ENCODE measurements at places on chromosomes 16 and 17.

DNA sequence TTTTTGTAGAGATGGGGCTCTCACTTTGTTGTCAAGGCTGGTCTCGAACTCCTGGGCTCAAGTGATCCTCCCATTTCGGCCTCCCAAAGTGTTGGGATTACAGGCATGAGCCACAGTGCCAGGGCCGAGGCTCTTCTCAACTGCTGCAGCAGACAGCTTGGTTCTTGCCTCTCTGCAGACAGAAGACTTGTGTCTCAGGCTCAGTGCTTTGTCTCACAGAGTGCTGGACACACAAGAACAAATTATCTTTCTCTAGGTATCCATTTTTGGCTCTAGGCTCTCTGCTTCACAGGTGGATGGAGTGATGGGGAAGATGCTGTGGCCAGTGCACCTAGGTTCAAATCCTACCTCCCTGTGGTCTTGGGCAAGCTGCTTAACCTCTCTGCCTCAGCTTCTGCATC lies 80.8 kb upstream of the RNU2-1 start:
- DNase-seq: no peak

- DNase-seq: peak; percentile 4
These were observed 147.9 kb upstream of the MON1B start for GRCh38 chr16:77043076-77043475.

DNA sequence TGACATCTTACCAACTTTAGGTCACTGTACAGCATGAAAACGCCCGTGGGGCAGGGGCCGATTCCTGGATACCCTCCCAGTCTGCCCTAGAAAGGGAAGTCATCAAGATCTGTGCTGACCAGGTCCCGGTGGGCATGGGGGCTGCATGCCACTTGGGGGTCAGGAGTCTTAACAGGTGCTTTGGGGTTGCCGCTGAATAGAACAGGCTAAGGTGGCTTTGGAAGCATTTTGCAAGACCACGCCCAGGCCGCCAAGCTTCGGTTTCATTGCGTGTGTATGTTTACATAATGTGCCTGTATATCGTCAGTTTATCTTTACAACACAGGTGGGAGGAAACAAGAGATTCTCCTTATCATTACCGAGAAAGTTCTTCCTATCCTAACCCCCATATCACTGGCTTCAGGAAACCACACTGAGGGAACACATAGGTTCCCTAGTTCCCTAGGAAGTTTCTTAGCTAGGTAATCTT lies 13.3 kb upstream of the USP36 start:
- DNase-seq: no peak

GRCh38 chr16:69408475-69408874 lies 15.9 kb upstream of the CYB5B start:
- DNase-seq: no peak

- DNase-seq: no peak
These were observed 115.5 kb upstream of the SMURF2 start for GRCh38 chr17:64777415-64778239.

- DNase-seq: no peak
These were observed 8.4 kb downstream of the CBX4 start for GRCh38 chr17:79830763-79831264.

- DNase-seq: no peak
These were observed 10.6 kb upstream of the SRCIN1 start for GRCh38 chr17:38616361-38616760.

GRCh38 chr16:86913886-86914285 lies 335.5 kb downstream of the FOXL1 start:
- no peak for DNase-seq

- DNase-seq: no peak
These were observed 149.5 kb upstream of the MON1B start for GRCh38 chr16:77041468-77041867.

DNA sequence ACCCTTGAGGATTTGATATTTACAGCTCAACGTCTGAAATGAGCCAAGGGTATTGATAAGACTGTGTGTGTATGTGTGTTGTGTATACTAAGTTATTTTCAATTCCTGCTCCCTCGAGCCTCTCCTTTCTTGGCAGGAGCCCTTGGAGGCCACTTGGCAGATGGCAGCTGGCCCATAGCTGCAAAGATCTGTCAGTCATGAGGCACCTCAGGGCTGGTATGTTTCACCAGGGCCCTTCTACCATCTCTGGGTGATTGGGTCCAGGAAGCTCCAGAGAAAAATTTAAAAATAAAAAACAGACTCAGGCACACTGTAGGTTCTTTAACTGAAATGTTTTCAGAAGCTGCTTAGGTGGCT lies 355.7 kb downstream of the HAPSTR1 start:
- DNase-seq: no peak

GRCh38 chr17:27751622-27752490 lies 48.5 kb downstream of the NOS2 start:
- no peak for DNase-seq

- peak; percentile 56 for DNase-seq
These were observed 188.1 kb upstream of the ZNF469 start for GRCh38 chr16:88194397-88195268.

DNA sequence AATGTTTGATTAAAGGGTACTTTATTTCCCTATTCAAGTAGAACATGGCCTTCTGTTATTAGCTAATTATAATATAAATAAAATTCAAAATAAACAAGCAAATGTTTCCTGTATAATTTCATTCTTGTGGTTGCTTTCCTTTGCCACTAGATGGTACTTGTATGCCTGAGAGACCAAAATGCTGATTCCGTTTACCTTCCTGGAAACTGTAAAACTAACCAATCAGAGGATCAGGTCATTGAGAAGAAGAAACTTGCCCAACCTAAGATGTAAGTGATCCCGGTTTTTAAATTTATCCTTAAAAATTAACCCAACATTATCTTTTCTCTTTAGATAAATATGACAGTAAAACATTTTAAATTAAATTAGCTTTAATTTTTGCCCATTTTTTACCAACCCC lies 8.1 kb upstream of the ABCA5 start:
- peak; percentile 56 for DNase-seq

DNA sequence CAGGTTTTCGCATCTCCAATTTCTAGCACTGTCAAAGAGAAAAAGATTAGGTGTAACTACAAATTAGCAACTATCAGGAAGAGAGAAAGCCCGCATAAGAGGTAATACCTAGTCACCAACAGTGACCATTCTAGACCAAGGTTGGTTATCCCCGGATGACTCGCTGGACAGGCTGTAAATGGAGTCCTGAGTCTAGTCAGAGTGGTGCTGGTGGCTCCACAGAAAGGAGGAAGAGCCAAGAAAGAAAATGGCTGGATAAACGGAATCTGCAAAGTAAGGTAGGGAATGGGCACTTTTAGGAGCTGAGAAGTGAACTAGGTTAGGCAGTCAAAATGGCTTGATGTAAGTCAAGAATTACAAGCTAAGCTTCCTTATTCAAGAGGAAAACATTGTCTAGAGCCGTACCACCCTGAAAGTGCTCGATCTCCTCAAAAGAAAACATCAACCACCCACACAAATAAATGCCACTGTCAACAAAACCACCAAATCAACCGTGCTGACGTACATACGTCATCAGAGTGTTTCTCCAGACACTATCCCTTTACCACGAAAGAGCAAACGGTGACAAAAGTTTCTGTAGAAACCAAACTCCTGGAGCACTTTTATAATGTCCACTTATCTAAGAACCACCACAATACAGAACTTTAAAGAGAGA lies 2.2 kb downstream of the GSPT1 start:
- no peak for DNase-seq

DNA sequence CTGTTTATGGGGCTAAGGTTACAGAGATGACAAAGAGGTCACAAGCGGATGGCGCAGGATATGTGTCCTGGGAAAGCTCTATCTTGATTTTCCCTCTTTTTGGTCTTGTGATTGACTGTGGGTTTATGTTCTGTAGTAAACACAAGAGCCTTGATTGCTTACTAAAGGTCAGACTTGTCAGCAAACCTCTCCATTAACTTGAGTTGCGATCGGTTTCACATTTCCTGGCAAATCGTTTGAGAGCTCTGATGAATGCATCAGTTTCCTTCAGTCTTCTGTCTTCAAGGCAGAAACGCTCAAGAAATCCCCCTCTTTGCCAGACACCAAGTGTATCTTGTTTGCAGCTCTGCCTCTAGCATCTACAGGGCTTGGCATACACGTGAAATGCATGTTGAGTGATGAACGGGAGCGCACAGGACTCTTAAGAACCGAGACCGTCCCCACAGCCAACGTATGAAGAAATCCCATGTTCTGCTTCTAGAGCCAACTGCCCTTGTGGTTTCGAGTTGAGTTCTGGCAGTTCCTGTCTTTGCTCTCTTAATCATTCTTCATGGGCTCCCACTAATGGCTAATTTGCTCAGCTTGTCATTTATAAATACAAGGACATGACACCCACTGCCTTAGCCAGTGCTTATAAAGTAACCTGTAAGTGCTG lies 143.3 kb downstream of the PITPNC1 start:
- DNase-seq: no peak

- DNase-seq: no peak
These were observed 1.9 kb downstream of the PRR15L start for GRCh38 chr17:47955497-47956461.

DNA sequence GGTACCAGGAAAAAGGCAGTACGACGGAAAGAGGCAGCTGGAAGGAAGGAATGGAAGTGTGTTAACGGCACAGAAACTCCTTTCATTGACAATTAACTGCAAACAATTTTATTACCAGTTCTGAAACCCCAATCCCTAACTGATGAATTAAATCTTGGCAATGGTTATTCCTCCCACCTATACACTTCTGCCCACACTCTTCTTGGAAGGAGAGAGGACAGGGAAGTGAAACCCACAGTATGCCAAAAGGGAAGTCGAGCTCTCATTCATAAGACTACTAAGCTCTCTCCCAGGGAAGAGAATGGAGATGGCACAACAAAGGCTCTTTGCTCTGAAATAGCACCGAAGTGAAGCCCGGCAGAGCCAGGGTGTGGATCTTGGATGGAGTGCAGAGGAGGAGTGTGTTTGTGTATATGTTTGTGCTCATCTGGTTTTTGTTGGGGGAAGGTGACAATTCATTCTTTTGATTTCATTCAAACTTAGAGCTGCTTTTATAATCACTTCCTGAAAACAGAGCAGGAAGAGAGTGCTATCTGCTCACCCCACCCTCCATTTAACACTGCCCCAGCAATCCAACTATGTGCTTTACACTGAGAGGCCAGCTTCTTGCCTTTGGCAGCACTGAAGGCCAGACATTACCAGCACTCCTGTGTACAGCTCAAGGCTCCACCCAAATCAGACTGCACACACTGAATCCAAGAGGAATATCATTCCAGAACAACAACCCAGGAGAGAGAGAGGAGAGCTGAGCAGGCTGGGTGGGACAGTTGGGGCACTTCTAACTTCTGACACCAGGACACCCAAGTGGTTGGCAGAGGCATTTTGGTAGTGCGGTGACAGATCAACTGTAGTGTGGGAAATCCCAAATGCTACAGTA lies 68.7 kb downstream of the HIC1 start:
- DNase-seq: peak; percentile 43

GRCh38 chr17:4004517-4005295 lies 40.5 kb upstream of the ATP2A3 start:
- DNase-seq: peak; percentile 37

- peak; percentile 82 for DNase-seq
These were observed 264.3 kb downstream of the CPPED1 start for GRCh38 chr16:12539185-12539929.

DNA sequence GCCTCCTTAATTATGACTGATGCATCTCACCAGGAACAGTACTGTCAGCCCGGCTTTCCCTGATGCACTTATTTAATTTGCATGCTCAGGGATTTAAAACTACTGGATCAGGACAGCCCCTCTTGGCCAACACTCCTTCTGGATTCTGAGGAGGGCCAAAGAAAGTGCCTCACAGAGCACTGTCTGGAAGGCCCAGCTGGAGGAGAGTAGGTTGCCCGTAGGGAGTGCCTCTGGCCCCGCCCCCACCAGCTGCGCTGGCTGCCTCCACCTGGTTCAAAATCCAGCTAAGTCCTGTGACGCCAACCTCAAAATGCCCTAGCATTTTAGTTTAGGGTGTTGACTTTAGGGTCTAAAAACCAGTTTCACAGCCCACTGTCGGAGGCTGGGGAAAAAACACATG lies 49.4 kb upstream of the SREBF1 start:
- no peak for DNase-seq

GRCh38 chr17:34562387-34562786 lies 17.0 kb upstream of the TMEM132E start:
- no peak for DNase-seq

- DNase-seq: no peak
These were observed 40.2 kb downstream of the MAF start for GRCh38 chr16:79560318-79560717.

DNA sequence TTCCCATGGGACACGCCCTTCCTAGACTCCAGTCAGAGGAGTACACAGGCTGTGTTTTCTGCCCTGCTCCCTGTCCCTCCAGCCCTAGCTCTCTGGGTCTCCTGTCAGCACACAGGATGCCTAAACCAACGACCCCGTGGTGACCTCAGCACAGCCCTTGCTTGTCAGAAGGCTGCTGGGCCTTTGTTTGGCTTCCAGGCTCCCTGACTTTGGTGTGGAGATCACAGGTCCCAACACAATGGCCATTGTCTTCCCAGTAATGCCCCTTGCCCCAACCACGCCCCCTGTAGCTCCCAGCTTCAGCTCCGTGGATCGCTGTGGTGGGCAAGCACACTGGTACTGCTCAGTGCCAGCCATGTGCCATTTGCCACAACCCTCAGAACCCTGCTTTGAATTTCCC lies 15.0 kb downstream of the HNF1B start:
- DNase-seq: no peak

DNA sequence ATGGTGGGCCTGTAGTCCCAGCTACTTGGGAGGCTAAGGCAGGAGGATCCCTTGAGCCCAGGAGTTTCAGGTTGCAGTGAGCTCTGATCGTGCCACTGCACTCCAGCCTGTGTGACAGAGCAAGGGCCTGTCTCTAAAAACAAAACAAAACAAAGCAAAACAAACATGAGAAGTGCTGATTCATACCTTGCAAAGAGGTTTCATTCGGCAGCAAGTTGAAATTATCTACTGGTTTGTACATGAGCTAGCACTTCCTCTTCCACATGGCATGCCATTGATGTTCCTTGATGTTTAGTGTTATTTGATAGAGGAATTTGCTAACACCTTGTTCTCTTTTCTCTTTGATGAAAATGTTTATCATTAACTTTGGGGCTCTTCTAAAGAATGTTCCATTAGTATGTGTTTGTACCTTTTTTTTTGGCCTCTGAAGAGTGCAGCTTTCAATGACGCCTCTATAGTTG lies 50.6 kb downstream of the SPECC1 start:
- no peak for DNase-seq

DNA sequence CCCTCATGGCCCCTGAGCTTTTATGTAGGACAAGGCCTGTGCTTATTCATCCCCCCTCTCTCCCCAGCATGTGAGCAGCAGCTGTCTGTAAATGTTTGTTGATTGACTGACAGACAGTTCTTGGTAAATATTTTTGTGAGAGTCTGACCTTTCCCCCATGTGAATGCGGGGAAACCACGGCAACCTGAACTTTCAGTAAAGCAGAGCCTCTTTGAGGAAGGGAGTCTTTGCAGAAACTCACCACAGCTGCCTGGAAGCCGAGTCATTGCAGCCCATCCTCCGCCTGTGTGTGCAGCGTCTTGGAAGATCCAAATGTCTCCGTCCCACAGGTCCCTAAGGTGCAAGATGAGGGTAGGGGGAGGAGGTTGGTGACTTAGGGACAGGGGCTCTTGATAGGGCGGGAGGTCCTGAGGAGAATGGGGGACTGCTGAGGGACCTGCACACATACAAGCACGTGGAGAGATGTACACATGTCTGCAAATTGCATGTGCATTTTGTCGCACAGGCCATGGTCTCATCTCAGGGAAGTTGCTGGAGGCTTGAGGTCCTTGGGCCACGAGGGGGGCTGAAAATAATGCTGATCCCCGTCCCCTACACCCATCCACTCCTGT lies 23.0 kb upstream of the IL21R start:
- DNase-seq: no peak
